ENCODE measurements at places on chromosomes 1 and 21.

DNA sequence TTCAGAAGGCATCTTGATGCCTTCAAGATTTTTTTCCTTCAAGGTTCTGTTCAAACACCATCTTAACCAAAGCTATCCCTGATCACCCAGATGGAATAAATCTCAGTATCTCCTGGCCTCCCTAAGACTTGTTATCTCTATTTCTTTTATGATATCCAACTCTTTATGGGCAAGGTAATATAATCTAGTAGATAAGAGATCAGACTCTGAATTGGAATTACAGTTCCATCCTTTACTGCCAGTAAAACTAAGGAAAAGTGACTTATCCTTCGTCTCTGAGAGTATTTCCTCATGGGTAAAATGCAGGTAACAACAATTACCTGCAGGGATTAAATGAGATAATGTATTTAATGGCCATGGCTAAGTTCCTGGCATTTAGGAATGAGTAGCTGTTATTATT lies 445.0 kb upstream of the DAB1 start:
- DNase-seq = no peak

- no peak for DNase-seq
Measured at GRCh38 chr1:199698222-199698621, 329.3 kb upstream of the NR5A2 start.

DNA sequence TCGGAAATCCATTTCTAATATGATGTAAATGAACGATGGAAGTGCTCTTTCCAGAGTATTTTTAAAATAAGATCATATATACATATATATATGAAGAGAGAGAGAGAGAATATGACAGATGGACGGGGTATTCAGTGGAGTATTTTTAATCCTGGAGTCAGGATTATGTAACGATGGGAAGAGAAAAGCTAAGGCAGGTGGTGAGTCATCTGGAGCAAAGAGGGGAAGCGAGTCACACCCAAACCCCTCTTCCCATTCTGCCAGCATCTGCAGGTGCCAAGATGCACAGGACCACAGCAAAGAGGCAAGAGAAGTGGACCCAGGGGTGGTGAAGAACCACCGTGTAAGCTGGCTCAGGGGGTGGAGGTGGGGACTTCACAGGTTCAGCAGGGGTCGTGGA lies 102.7 kb upstream of the GRIK3 start:
- DNase-seq = no peak

DNA sequence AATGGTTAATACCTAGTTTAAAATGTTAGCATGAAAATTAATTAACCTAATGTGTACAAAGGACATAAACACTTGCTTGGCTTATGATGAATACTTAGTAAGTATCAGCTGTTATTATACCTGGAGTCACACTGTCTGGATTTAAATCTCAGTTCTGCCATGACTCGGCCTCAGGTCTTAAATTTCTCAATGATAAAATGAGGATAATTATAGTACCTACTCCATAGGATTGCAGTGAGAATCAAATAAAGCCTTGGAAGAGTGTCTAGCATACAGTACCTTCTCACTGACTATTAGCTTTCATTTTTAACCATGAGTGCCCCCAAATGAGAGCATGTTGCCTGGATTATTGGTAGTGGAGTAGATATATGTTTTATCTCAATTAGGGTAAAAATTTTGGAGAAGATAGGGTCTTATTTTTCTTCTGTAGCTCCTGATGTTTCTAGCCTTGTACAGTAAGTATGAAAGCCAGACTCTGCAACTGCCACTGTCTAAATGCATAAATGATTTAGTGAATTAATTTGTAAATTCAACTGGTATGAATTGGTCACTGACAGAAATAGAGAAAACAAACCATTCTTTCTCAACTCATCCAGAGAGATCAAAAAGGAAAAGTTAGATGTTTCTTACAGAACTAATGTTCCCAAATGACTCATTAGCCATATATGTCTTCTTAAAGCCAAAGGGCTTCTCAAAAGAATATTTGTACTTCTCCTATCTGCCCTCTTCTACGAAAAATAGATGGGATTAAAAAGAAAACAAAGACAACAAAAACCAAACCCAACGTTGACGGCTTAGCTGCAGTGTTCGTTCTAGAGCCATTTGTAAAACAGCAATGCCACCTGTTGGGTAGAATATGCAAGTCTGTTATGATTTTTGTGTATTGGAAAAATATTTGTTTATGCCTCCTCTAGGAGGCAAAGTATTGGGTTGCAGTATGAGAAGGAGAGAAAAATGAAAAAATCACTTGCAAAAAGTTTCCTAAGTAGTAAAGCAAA lies 53.8 kb upstream of the MROH9 start:
- DNase-seq = no peak

GRCh38 chr21:46206163-46207005 lies 22.1 kb upstream of the SPATC1L start:
- no peak for DNase-seq

All from keratinocyte (primary cell).